ENCODE measurements at places on chromosomes 13 and 19.

- DNase-seq = no peak
Observed at GRCh38 chr19:35757231-35757748, 461 bp upstream of the HSPB6 start.

DNA sequence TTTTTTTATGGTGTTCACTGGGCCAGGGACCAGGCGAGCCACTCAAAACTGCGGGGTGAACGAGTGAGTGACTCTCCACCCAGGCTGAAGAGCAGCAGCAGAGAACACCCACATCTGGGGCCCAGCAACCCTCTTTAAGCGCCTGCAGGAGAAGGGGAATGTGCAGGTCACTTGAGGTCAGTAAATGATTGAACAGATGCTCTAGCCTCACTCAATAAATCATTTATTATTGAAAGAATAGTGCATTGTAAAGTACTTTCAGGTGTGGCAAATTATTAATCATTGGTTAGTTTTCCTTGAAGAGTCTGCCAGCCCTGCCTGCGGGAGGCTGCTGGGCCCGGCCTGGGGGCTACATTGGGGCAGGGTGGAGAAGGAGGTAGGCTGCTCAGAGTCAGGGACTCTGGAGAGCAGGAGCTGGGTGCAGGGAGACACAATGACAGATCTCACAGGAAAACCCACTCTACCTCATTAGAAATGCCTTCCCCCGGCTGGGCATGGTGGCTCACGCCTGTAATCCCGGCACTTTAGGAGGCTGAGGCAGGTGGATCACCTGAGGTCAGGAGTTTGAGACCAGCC, 42.5 kb downstream of the ABCC4 start:
- DNase-seq = no peak

DNA sequence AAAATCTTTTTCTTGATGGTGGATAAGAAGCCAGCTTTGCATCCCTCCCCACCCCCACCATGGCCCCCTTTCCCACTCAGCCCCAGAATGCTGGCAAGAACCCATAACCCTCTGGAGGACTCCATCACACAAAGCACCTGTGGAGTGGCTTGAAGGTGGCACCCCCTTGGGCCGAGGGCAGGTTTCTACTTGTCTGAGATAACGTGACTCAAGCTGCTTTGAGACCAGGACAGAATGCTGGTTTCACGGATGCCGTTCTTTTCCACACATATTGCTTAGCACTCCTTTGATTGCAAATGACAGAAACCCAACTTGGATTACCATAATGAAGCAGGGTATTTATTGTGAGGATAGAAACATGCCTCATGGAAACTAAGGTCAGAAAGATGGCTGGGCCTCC, 82.2 kb downstream of the LACC1 start:
- peak; percentile 42 for DNase-seq

- DNase-seq = no peak
Observed at GRCh38 chr19:30227012-30227621, 145.1 kb upstream of the ZNF536 start.

- DNase-seq = peak; percentile 54
Observed at GRCh38 chr19:14089662-14090508, 666 bp downstream of the SAMD1 start.

GRCh38 chr19:50311723-50312635, 17.2 kb downstream of the KCNC3 start:
- DNase-seq = no peak

Data from MCF 10A (cell line).